ENCODE measurements at places on chromosomes 5 and 9.

- DNase-seq: no peak
Observed at GRCh38 chr9:86119457-86119856, 20.1 kb upstream of the GOLM1 start.

GRCh38 chr9:36150574-36151315, 14.2 kb downstream of the GLIPR2 start:
- DNase-seq: no peak

DNA sequence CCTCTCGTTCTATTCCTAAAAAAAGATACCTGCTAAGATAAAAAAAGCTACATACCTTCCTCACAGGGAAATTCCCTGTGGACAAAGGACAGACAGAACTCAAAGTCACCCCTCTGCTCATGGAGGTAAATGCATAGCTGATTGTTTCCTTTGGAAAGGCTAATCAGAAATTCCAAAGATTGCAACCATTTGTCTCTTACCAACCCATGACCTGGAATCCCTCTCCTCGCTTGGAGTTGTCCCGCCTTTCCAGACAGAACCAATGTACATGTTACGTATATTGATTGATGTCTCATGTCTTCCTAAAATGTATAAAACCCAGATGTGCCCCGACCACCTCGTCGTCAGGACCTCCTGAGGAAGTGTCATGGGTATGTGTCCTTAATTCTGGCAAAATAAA, 49.2 kb upstream of the LIFR start:
- no peak for DNase-seq

DNA sequence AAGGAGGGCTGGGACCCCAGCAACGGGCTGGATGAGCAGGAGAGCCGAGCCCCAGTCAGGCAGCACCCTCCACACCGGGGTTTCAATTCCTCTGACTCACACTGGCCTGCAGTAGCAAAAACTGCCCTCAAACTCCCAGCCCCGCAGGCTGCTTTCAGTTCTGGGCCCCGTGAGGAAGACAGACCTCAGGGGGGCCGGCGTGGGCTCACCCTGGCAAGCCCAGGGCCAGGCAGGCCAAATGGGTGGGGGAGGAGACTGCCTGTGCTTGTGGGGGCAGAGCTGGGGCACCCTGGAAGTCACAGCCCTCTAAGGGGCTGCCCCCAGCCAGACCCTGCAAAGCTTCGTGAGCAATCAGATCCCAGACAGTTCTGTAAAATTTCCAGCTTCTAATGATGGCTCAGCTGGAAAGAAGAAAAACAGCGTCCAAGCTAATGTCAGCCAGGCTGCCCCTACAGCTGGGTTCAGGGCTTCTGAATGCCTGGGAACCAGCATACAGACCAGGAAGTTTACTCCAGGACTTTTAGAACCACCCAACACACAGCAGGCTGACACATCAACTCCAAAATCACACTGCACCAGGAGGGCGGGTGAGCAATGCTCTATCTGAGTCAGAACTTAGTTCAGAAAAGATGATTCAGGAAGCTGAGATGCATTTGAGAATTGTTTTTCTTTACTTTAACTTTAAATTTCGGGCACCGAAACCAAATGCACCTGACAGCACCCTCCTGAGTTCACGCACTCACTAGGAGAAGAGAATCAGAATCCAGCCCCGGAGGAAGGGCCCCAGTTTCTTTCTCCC, 34.7 kb downstream of the LPCAT1 start:
- no peak for DNase-seq

Data from left ventricle myocardium inferior (tissue), 1 donor.